B cell (primary cell): ENCODE measurements at places on chromosomes 6 and 20. TPM values are rescaled to one million over a fixed set of nuclear protein-coding genes. Genes with fewer than 3 reads are reported as not detected.
A peak's percentile ranks its signal among the peaks of the same experiment; 100 is the strongest.

- no peak for DNase-seq
These were observed 53.1 kb downstream of the IL20RA start for GRCh38 chr6:136991646-136992045.

DNA sequence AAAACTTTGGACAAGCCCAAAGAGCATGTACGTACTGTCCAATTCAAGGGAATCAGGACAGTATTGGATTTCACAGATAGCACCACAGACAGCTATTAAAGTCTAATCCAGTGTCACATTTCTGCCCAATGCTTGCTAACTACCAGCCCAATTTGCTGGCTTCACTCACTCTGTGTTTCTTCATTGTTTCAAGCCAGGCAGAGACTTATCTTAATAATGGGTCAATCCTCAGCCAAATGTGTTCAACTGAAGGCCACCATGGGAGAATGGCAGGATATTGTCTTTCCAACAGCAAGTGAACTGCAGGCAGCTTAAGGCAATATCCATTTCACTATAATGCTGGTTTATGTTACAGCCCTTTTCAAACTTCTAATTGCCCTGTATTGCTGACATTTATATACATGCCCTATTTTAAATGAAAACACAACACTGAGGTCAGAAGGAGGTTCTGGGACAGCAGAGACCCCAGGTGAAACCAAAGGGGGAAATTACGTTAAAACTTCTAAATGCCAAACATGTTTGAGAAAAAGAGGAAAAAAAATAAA is 142.1 kb upstream of the RSPO3 start:
- DNase-seq: no peak

The SIRPB1 gene
- 1.3 and 1.7 TPM in 2 replicates for total RNA-seq

DNA sequence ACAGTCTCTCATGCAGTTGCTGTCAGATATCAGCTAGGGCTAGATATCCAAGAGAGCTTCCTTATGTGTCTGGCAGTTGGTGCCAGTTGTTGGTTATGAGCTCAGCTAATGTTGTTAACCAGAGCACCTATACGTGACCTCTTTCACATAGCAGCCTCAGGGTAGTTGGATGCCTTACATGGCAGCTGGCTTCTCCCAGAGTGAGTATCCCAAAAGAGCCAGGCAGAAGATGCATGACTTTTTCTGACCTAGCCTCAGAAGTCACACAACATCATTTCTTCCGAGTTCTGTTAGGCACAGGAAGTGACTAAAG is 175.7 kb downstream of the VEGFA start:
- DNase-seq: no peak

DNA sequence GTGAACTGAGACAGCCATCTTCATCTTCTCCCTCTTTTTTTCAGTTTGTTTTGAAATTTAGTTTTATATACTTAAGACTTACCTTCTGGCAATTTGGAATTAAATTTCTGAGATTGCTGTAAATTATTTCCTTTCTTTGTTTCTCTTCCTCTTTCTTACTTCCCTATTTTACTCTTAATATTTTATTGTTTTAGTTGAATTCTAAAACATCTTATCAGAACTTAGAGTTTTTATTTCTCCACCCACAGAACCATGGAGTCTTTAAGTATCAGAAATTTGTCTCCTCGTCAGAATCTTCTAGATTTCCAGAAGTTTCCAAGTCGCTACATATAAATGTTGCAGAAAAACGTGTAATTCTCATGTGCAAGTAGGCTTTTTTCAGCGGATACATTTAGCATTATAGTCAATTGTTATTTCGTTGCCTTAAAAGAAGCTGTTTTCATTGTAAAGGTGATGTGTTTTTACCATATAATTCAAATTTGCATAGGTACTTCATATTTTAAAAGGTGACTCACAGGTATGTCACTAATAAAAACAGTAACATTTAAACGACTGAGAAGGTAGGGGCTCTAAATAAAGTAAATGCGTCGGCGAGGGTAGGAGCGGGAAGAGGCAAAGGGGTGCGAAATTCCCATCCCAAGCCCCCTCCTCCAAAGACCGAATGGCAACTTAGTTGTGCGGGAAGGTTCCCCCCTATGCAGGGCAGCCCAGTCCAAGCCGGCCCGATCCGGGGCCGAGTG is 866 bp upstream of the MYO6 start:
- peak; percentile 62 for DNase-seq

DNA sequence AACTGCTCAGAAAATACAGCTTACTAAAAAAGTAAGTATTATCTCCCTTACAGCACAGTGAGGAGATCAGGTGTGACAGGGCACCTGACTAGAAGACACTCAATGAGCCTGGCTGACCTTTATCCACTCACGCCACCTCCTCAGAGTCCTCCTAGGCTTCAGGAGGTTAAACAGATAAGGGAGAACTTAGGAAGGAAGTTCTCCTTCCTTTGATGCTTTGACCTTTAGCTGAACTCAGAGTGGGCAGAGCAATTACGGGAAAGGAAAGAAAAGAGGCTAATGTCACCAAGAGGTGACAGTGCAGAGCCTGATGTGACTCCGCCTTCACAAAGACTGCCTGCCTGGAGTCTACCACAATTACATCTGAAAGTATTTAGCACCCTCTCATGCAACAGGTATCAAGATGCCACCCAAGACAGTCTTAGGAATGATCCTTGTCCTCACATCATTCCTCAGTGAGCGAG is 36.7 kb downstream of the MAN1A1 start:
- no peak for DNase-seq

- DNase-seq: no peak
These were observed 590 bp upstream of the MAP1LC3A start for GRCh38 chr20:34557936-34558319.

GRCh38 chr6:169184419-169184818 is 69.2 kb downstream of the THBS2 start:
- no peak for DNase-seq

GRCh38 chr6:5905431-5906339 is 101.0 kb downstream of the NRN1 start:
- no peak for DNase-seq

The LPIN3 gene
- total RNA-seq: 0.75 and 0.84 TPM in 2 replicates

The MYCT1 gene
- not detected in 2 replicates for total RNA-seq

The MUCL3 gene
- not detected in 2 replicates for total RNA-seq

- DNase-seq: no peak
These were observed 41.2 kb upstream of the SLC35D3 start for GRCh38 chr6:136880748-136881460.
